ENCODE measurements at places on chromosomes 5 and 9.

DNA sequence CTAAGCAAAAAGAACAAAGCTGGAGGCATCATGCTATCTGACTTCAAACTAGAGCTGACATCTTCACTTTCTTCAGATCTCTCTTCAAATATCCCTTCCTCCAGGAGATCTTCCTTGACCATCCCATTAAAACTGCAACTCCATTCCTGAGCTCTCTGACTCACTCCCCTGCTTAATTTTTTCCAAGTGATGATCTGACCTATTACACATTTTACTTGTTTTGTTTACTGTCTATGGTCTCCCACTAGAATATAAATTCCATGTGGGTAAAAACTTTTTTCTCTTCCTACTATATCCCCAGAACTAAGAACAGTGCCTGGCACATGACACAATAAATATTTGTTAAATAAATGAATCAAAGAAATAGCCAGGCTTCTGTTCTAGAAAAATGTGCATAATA lies 87.5 kb downstream of the SLIT3 start:
- DNase-seq: no peak

DNA sequence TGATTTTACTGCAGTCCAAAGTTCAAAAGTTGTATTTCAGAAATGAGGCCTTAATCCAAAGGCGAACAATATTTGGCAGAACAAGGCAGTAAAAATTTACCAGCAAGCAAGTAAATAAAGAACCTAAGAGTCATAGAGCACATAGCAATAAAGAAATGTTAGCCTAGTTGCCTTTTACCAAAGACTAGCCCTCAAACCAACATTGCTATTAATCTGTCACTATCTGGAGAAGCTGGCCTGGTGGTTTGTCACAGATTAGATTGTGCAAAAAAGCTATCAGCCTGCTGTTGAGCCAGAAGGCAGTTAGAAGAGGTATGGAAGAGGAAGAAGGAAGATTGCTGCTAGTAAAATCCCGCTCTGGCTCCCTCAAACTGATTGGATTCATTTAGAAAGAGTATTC lies 304.7 kb upstream of the KLF4 start:
- DNase-seq: no peak

DNA sequence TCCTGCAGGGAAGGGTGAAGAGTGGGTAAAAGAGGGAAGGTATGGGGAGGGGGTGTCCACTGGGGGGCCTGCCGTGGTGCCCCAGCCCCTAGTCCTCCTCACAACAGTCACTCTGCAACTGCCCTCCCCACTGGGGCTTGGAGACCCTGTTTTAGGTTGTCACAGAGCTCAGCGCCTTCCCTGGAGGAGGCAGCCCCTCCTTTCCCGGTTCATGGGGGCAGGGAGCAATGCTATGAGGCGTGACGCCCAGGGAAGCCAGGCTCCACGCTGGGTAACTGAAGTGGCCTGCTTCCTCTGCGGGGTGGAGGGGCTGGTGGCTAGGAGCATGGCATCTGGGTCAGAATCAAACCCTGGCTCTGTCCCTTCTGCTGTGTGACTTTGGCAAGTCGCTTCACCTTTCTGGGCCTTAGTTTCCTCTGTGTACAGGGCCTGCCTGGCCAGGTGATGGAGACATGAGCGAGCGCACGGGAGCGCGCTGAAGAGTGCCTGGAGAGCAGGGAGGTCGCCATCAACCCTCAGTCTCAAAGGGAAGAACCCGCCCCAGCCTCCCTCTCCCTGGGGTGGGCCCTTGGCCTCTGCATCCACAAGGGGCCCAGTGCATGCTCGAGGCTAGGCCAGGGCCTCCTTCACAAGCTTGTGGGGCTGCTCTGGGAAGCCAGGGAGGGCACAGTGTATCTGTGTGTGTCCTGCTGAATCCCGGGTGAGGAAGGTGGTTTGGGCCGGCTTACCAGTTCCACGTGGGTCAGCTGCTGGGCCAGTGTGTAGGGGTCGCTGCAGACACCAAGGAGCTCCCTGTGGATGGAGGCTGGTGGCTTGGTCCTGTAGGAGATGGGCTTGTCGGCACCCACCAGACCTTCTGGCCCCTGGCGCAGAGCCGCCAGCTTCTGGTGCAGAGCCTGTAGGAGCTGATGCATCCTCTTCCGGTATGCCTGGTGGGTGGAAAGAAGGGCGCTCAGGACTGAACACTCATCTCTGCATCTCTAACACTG lies 56.4 kb upstream of the RNF130 start:
- no peak for DNase-seq

GRCh38 chr9:106450549-106450948 lies 412.4 kb upstream of the ZNF462 start:
- no peak for DNase-seq

DNA sequence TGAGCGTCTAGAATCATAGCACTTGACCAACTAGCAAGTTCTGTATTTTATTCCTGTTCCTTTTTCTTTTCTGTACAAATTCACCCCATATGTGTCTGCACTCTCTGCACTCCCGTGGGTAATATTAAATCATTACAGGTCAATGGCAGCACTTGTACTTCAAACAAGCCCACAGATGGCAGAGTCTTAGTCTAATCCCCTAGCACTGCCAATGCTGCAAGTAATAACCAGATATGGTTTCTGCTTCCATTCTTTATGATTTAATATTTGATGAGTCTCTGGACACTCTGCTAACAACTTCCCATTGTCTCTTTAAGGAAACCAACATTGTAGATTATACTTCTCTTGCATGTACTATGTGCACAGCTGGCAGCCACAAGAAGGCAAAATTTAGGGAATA lies 343.8 kb upstream of the CHD1 start:
- no peak for DNase-seq

DNA sequence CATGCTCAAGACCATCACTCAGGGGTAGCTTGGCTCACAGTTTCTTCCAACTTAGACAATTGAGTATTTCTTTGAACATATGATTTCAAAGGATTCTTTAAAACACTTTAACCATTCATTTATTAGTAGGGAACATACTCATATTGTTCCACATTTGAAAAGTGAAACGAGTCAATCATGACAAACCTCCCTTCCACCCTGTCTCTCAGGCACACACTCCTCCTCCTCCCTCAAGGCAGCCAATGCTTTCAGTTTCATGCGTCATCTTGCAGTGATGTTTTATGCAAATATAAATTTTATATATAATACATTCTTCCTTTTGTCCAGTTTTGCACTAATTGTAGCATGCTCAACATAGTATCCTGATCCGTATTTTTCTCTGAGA lies 126.0 kb upstream of the BOD1 start:
- DNase-seq: no peak

All from stimulated activated CD8-positive, alpha-beta memory T cell treated with anti-CD3 and anti-CD28 coated beads, Interleukin-2, amount 100 ng/mL, for 1 hour (primary cell).